GM23338 (cell line): ENCODE measurements at places on chromosomes 16 and 17. TPM values are rescaled to one million over a fixed set of nuclear protein-coding genes. Genes with fewer than 3 reads are reported as not detected.

The MYH11 gene
- 1.0 and 5.9 TPM in 2 replicates for total RNA-seq

The CDH13 gene
- 4.4 and 13.6 TPM in 2 replicates for total RNA-seq

The ZNF597 gene
- 2.4 and 3.8 TPM in 2 replicates for total RNA-seq

The TBX21 gene
- total RNA-seq = not detected in 2 replicates

The CPSF4L gene
- total RNA-seq = not detected in 2 replicates

The LGALS9B gene
- not detected in 2 replicates for total RNA-seq

The FA2H gene
- total RNA-seq = 5.7 and 6.3 TPM in 2 replicates

The HS3ST2 gene
- 2.3 and 3.2 TPM in 2 replicates for total RNA-seq

The CTU2 gene
- 15.4 and 22.3 TPM in 2 replicates for total RNA-seq

The ALOXE3 gene
- total RNA-seq = 0.10 and 1.6 TPM in 2 replicates

The GLP2R gene
- total RNA-seq = not detected in 2 replicates

The MYH1 gene
- total RNA-seq = not detected in 2 replicates

The XAF1 gene
- not detected in 2 replicates for total RNA-seq

The GJD3 gene
- 1.4 and 2.8 TPM in 2 replicates for total RNA-seq

The PLLP gene
- 2.1 and 6.1 TPM in 2 replicates for total RNA-seq

The DERL2 gene
- 52.2 and 65.0 TPM in 2 replicates for total RNA-seq

The KCNG4 gene
- total RNA-seq = 0.07 TPM in 1 of 2 replicates, not detected in the other

The NPIPB9 gene
- total RNA-seq = 6.2 and 9.9 TPM in 2 replicates

The GNG13 gene
- not detected in 2 replicates for total RNA-seq

The KCNH6 gene
- total RNA-seq = 2.8 and 3.0 TPM in 2 replicates

The KRT33A gene
- not detected in 2 replicates for total RNA-seq

The EME2 gene
- 15.0 and 17.3 TPM in 2 replicates for total RNA-seq

The GRAP gene
- total RNA-seq = 0.24 and 0.27 TPM in 2 replicates

The PDIA2 gene
- 0.87 TPM in 1 of 2 replicates, not detected in the other for total RNA-seq

The KRT32 gene
- not detected in 2 replicates for total RNA-seq

The KRT28 gene
- total RNA-seq = not detected in 2 replicates

The SEC14L5 gene
- 5.5 and 5.9 TPM in 2 replicates for total RNA-seq

The ITGB3 gene
- total RNA-seq = 0.52 TPM in 1 of 2 replicates, not detected in the other

The KRTAP9-4 gene
- total RNA-seq = not detected in 2 replicates

The SLC13A2 gene
- not detected in 2 replicates for total RNA-seq

The HAGH gene
- total RNA-seq = 24.7 and 30.6 TPM in 2 replicates

The DOC2B gene
- total RNA-seq = 2.4 and 3.8 TPM in 2 replicates

The KRT20 gene
- not detected in 2 replicates for total RNA-seq

The TMEM231 gene
- 9.3 and 19.9 TPM in 2 replicates for total RNA-seq

The TNFRSF17 gene
- total RNA-seq = not detected in 2 replicates

The ABCA8 gene
- not detected in 2 replicates for total RNA-seq

The AURKB gene
- 128 and 135 TPM in 2 replicates for total RNA-seq

The C16orf96 gene
- 1.2 and 2.2 TPM in 2 replicates for total RNA-seq

The TMEM238L gene
- not detected in 2 replicates for total RNA-seq

The KRT25 gene
- not detected in 2 replicates for total RNA-seq

The ZFHX3 gene
- 0.74 and 1.0 TPM in 2 replicates for total RNA-seq

The BTBD17 gene
- 4.9 and 5.0 TPM in 2 replicates for total RNA-seq

The CHST4 gene
- total RNA-seq = 16.7 and 17.8 TPM in 2 replicates

The CHST5 gene
- total RNA-seq = not detected in 2 replicates
